Epithelial cell of esophagus (primary cell): ENCODE measurements at places on chromosomes 7 and 10.
A peak's percentile ranks its signal among the peaks of the same experiment; 100 is the strongest.

DNA sequence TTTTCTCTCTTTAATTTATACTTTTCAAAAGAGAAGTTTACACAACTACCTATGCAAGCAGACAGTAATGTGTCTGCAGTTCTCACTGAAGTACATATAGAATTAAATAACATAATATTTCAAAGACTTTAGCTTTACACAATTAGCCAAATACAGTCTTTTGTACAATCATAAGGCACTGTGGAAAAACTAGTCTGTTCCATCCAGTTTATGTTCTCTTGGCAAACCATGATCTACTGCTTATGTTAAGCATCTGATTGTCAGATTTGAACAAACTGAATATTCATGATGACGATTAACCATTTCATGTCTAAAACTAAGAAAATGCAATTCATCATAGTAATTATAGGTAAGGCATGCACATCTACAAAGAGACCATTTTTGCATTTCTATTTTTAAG, 842 bp downstream of the SEMA3A start:
- DNase-seq: no peak

DNA sequence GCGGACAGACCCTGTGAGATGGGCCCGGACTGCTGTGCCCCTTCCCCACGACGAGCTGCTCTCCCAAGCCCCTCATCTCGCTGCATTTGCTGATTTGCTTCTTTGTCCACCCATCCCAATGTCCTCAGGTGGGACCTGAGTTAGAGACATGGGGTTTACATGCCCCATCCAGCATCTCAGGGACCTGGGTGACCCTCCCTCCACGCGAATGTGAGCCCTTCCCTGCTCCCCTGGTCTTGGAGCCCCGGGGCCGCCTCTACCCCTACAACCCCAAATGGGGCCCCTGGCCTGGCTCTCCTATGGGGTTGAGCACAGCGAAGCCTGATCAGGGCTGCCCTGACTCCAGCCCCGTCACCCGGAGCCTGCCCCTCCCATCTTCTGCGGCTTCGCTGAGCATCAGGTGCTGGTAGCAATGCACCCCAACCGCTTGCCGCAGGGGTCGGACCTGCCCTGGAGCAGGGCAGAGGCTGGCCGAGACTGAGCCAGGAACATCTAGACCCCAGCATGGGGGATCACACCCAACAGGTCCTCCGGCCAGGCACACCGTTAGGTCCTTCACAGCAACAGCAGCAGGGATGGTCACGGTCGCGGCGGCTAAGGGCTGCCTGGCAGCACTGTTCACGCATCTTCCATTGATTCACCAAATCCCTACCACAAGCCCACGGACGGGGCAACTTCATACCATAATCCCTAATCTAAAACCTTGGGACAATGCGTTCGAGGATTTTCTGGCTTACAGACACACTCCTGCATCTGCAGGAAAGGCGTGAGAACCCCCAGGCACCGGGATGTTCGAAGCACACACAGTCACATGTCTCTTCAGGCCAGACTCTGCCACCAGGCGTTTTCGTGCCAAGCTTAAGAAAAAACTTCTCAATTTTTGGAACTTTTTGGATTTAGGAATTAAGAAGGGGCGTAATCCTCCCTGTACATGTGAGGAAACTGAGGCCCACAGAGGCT, 15.5 kb downstream of the WDR86 start:
- no peak for DNase-seq

DNA sequence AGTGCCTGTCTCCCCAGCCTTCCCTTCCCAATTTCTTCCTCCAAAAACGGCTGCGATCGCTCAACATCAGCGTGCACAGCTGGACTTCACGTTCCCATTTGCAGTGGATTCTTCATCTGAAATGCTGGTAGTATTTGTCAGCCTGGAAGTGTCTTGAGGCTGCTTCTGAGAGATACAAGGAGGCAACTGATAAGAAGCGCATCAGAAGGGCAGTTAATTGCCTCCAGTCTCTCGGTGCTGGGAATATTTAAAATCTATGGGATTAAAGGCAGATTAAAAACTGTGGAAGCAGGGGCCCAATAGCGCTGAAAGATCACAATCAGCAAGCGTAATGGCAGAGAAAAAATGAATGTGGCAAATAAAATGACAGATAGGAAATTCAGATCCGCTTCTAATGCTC, 450.0 kb downstream of the GATA3 start:
- no peak for DNase-seq

GRCh38 chr7:41148521-41148951, 554.4 kb downstream of the INHBA start:
- DNase-seq: peak; percentile 97

DNA sequence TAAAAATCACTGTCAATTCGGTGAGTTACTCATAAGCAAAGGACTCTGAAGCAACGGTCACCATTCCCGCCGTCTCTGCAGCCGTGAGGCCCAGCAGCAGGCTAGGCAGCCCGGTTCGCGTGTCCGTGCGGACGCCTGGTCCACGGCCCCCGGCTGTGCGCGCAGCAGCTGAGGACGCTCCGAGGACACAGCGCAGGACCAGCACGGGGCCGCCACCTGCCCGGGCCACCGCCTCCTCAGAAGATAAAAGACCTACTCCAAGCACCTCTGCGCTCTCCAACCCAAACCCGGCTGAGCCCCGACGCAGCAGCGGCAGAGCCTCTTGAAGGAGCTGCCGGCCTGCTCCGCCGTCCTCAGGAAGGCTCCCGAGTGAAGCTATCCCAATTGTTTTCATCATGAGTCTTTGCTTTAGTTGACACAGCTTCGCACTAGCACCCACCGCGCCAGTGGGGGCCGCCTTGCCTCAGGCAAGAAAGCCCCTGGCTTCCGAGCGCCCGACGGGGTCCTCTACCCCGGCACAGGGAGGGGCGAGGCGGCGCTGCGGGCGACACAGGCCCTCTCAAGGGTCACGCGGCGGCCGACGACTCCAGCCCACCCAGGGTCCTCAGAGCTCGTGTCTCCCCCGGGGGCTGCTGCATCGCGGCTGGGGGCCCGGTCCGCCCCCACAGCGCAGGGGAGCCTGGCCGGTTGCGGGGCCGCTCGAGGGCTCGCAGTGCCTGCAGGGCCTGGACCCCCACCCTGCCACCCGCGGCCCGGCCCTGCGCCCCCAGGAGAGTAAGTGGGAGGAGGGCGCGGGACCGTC, 16.9 kb upstream of the GPR146 start:
- peak; percentile 46 for DNase-seq

DNA sequence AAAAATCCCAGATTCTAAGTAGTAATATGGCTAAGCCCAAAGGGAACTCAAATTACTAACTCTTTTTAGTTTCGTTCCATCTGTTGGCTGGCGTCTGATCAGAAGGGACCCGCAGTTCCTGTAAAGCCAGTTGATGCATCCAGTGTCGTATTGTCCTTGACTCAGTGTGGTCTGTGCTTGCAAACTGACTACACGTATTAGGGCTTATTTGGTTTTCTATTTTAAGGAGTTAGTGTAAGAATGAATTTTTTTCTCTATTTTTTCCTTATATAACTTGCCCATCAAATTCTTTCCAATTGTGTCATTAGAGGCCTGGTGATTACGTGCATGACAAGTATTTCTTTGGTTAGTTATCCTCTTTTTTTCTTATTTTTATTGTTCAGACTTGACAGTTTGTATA, 9.7 kb downstream of the ABCA13 start:
- peak; percentile 22 for DNase-seq

GRCh38 chr7:74482629-74483401, 29.1 kb downstream of the GTF2IRD1 start:
- peak; percentile 84 for DNase-seq

DNA sequence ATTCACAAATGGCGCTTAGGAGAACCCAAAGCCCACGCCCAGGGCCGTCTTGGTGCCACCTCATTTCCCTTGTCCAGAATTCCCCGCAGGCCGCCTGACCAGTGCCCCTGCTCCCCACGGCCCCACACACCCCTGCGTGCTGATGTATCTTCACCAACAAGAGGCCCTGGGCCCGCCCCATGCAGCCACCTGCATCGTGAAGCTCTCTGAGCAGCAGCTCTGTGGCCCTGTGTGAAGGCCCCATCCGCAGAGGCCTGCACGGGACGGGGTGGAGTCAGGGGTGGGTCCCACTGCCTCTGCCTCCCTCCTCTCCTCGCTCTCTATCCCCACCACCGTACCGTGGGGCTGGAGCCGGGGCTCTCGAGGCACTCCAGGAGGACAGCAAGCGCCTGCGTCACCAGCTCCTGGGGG, 14.7 kb downstream of the BRAT1 start:
- no peak for DNase-seq

DNA sequence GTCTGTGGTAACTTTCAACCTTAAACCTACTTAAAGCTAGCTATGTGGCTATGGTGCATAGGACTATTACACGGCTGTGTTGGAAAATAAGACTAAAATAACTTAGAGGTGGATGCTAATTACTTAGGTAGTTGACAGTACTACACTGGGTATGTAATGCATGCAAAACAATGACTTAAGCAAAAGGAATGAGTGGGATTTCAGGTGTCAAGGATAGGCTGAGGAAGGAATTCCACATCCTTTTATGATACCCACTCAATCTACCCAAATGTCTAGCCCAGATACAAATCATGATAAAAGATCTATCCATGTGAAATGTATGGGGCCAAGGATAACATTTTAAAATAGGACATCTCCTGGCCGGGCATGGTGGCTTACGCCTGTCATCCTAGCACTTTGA, 13.9 kb downstream of the CDNF start:
- DNase-seq: no peak

GRCh38 chr7:50684713-50685075, 98.0 kb downstream of the GRB10 start:
- no peak for DNase-seq

DNA sequence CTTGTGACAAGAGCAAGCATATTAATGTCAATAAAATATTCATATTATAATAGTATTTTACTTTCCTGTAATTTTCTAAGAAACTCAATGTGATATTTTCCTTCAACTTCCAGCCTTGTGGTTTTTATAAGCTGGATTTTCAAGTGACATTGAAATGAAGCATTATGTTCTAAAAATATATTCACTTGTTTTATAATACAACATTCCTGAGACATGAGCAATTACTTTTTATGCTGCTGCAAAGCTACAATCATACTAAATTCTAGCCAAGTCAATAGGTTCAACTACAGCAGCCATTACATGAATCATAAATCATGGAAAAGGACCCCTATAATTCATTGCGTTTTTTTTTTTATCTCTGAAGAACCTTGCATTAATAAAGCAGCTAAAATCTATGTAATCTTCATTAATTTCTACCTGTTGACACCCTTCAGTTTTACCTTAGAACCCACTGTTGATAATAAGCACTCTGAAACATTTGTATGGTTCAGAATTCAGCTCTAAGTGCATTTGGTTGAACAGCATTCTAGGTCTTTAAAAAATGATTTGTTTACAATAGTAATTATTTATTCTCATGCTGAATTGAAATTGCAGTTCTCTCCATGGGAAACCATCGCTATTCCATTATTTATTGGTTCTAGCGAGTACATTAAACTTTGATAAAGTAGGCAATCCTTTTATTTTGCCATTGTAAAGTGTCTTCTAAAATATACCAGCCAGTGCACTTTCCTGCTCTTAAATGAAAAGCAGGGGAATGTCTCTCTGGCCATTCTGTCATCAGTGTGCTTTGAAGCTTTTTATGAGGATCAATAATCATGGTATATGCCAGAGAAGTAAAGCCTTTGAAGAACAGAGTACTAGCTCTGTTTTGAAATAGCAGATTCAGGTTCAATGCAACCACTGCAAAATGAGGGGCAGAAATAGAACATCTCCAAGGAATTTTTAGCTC, 132.6 kb downstream of the GNAT3 start:
- peak; percentile 22 for DNase-seq

- DNase-seq: peak; percentile 95
These were observed 22.2 kb downstream of the ENTPD7 start for GRCh38 chr10:99681553-99681952.

GRCh38 chr10:77526868-77527617, 110.6 kb downstream of the KCNMA1 start:
- no peak for DNase-seq

- peak; percentile 72 for DNase-seq
These were observed 83.0 kb upstream of the ADRB1 start for GRCh38 chr10:113960617-113961181.

DNA sequence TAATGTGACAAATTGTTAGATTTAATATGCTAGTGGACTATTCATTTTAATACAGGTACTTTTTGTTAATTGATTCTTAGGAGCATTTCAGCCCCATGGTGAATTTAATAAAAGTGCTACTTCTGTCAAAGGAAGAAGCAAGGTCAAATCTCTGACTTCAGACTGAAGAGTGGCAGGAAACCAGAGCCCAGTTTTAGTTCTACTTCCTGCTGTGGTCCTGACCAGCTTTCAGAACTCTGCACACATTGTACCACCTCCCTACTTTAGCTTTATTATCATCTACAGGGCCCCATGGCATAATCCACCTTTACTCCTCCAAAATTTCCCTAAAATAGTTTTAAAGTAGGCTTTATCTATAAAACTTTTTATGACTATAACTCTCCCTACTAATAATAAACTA, 33.7 kb downstream of the CTTNBP2 start:
- no peak for DNase-seq

GRCh38 chr10:103818105-103818504, 37.3 kb downstream of the SH3PXD2A start:
- DNase-seq: no peak

GRCh38 chr7:6171532-6172223, 100.7 kb downstream of the CYTH3 start:
- DNase-seq: no peak

GRCh38 chr7:140384894-140385545, 13.3 kb downstream of the SLC37A3 start:
- DNase-seq: no peak

- no peak for DNase-seq
These were observed 441.1 kb downstream of the RPS24 start for GRCh38 chr10:78474743-78475142.

DNA sequence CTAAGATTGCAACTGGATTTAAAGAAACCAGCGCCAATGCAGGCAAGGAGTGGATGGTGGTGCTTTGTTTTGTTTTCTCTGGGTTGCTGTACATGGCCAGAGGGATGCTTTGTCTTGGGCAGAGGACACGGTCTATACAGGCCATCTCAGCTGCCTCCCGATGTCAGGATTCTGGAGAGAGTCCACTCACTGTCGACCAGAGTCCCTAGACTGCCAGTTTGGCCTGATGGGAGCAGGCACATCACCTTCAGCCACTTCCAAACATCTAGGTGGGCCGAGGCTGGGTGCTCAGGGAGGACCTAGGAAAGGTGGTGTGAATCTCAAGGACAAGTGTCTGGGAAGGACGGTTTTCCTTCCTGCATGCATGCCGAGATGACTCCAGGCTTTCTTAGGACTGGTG, 152.1 kb downstream of the BUB3 start:
- no peak for DNase-seq

DNA sequence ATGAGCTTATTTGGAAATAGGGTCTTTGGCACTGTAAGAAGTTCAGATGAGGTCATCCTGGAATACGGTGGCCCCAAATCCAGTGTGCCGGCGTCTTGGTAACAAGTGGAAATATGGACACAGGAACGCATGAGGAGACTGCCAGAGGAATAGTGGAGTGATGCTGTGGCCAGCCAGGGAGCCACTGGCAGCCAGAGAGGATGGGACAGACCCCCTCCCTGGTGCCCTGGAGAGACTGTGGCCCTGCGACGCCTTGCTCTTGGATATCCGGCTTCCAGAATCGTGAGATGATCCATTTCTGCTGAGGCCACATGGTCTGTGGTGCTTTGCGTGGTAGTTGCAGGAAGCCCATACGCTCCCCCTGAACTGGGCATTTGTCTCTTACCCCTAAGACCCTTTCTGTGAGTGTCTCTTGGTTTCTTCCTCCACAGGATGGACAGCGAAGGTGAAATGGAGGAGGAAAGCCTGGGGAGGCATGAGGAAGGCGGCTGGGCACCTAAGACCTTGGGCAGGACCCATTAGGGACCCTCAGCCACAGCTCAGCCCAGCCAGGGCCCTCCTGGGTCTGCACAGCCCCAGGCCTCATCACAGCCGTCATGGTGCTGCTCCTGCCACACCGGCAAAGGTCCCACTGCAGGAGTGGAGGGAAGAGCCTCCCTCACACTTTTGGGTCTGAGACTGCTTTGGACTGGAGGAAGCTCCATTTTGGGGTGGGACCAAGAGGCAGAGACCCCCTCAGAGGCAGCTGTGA, 53.6 kb downstream of the INSIG1 start:
- no peak for DNase-seq
